ENCODE measurements at places on chromosomes 3 and 15. TPM values are rescaled to one million over a fixed set of nuclear protein-coding genes. Genes with fewer than 3 reads are reported as not detected.

- no peak for DNase-seq
These were observed 31.9 kb downstream of the TRAK1 start for GRCh38 chr3:42123012-42123581.

ACKR2 gene
- total RNA-seq: not detected

- no peak for DNase-seq
These were observed 288.3 kb upstream of the LMCD1 start for GRCh38 chr3:8213286-8213685.

- no peak for DNase-seq
These were observed 186.6 kb upstream of the RORA start for GRCh38 chr15:61415617-61416120.

BFSP2 gene
- total RNA-seq: not detected

GRCh38 chr3:194866236-194866635 lies 180.6 kb downstream of the FAM43A start:
- no peak for DNase-seq

DNA sequence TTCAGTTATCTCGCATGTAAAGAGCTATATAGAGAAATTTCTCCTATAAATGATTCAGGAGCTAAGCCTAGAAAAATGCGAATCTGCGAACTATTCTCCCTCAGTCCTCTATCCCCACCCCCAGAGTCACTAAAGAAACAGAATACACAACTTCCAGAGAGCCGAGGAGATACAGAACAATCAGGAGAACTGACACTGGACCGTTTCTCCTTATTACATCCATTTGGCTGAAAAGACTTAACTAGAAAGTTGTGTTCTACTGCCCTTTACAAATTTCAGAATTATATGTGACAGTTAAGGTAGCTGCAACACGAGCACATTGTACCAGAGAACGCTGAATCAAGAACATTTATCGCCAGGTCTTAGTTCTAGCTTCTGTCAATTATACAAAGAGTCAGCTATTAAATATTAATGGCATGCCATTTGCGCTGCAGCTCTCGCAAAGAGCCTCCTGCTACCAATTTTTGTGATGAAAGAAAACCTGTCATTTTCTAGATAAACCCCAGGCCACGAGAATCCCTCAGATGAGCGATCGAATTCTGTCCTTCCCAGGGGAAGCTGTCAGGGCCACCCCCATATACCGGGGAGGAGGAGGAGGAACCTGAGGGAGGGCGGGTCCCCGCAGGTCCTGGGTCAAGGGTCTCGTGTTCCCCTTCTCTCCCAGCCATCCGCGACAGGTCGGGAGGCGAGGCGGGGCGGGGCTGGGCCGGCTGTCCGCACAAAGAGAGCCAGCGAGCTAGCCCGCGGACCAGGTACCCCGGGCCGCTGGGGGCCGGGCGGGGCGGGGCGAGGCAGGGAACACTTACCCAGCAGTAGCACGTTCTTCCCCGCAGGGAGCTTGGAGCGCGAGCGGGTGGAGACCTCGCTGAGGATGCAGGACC lies 878 bp downstream of the DYNC1LI1 start:
- DNase-seq: no peak

DNA sequence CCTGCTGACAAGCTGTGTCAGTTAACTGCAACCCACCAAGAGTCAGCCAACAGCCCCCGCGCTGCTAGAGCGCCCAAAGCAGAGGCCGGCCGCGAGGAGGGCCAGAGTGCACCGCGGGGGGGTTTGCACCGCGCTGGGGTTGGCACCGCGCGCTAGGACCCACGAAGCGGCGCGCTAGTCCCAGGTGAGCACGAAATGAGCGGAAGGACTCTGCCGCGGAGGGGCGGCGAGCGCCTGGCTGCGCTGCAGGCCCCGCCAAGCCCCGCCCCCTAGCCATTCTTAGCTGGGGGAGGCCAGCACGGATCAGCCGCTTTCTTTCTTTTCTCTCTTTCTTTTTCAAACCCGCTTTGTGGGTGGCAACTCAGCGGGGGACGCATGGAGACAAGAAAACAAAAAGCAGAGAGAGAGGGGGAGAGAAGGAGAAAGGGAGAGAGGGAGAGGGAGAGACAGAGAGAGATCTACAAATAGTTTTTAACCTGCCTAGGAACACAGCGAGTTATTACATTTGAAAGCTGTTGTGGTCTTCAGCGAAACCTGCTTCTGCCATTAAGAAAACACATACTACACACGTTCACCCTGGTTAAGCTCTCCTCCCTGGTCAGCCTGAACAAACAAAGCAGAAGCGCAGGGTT lies 6.9 kb upstream of the FOXB1 start:
- peak; percentile 25 for DNase-seq

- DNase-seq: peak; percentile 72
These were observed 103.3 kb upstream of the PRTG start for GRCh38 chr15:55846116-55846707.

GRCh38 chr3:115330430-115330829 lies 183.3 kb upstream of the ZBTB20 start:
- DNase-seq: no peak

DNA sequence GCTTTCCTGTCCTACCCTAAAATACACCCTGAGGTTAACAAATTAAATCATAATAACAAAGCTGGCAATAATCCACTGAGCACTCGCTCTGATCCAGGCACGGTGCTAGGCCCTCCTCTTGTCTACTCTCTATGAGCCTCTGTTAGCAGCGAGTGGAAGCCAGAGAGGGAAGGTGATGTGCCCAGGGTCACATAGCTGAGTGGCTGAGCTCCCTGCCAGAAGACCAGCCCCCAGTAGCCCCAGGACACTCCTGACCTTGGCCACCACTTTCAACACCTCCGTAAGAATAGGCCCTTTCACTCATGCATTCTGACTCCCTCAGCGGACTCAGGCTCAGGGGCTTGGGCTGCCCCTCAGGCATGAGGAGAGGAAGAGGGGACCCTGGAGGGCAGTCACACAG lies 9.5 kb upstream of the PRKCD start:
- no peak for DNase-seq

- DNase-seq: no peak
These were observed 755.5 kb downstream of the GBE1 start for GRCh38 chr3:81005992-81006391.

DNA sequence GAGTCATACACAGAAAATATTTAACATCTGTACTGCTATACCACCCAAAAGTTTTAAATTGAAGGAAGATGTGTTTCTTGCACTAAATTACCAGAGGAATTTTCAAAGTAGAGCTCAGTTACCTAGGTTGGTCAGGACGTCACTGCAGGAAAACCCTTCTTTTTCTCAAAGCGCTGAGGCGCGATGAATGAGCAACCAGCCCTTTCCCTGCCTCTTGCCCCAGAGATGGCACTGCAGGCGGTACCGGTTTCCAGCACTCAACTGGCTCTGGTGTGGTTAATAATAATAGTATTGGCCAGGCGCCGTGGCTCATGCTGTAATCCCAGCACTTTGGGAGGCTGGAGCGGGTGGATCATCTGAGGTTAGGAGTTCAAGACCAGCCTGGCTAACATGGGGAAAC lies 49.3 kb downstream of the HES1 start:
- no peak for DNase-seq

TMC3 gene
- not detected for total RNA-seq

TPM1 gene
- 375 TPM for total RNA-seq

GRCh38 chr15:52071570-52071969 lies 41.0 kb downstream of the BCL2L10 start:
- DNase-seq: no peak

DNA sequence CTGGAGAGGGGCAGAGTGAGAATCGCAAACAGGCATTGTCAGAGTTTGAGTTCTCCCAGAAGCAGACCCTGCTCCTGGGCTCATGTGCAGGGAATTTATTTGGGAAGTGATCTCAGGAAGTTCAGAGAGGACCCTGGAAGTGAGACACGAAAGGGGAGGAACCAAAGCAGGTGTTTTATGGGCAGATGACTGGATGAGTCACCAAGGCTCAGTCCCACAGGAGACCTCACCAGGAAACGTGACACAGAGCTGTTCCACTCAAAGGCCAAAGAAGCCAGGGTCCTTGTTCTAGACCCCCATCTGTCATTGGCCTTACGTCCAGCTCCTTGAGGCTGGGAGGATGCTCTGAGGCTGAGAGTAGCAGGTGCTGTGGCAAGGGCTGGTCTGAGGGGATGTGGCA lies 43.4 kb upstream of the SEC22A start:
- peak; percentile 5 for DNase-seq

GRCh38 chr3:54817628-54818027 lies 110.2 kb downstream of the LRTM1 start:
- peak; percentile 14 for DNase-seq

GRCh38 chr3:163218336-163218735 lies 1721.7 kb downstream of the OTOL1 start:
- peak; percentile 68 for DNase-seq

- DNase-seq: no peak
These were observed 6.5 kb upstream of the CORO2B start for GRCh38 chr15:68572309-68572708.

CNTN3 gene
- 0.06 TPM for total RNA-seq

CHRNB4 gene
- total RNA-seq: not detected

DNA sequence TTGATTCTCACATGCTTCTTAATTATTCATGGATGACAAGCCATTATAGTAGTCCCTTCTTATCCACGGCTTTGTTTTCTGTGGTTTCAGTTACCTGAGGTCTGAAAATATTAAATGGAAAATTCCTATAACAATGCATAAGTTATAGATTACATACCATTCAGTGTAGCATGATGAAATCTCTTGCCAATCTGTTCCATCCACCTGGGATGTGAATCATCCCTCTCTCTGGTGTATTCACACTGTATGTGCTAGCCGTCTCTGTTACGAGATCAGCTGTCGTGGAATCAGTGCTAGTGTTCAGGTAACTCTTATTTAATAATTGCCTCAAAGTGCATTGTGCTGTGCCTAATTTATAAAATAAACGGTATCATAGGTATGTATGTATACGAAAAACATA lies 5.2 kb downstream of the WDR5B start:
- DNase-seq: no peak

XCR1 gene
- total RNA-seq: not detected

- DNase-seq: peak; percentile 34
These were observed 296.8 kb downstream of the DOCK3 start for GRCh38 chr3:50971487-50971924.

GRK7 gene
- total RNA-seq: not detected

Data from H4 (cell line).